AG08395 (cell line): ENCODE measurements at places on chromosomes 3 and 15.

DNA sequence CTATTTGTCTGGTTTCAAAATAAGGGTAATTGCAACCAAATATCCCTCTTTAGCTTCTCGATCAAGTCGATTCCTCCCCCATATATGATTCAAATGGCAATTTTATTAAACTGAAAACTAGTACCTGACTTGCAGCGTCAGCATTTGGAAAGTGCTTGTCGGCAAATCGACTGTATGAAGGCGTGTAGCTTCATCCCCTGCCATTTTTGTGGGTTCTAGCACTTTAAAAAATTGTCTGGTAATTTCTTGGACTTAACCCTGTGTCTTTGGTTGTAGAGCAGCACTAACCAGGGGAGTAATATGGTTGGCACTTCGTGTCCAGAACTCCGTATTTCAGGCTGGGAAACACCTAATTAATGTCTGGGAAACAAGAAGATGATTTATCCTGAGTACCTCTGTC lies 573 bp downstream of the MME start:
- peak; percentile 13 for DNase-seq

DNA sequence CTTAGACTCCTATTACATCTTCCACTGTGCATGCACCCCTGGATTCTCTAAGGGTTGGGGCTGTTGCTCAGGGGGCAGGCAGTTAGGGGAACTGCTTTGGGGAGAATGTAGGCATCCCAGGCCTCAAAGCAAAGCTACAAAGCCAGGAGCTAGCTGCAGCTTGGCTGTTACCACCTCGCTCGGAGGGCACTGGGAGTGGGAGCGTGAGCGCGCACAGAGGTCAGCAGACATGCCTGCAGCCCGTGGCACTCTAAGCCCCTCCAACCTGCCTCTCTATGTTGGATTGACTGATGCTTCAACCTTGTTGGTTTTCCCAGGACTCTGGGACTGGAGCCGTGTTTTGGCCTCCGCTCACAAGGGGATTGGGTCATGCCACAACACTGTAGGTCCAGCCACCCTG lies 69.8 kb downstream of the CPN2 start:
- no peak for DNase-seq

- DNase-seq: peak; percentile 93
These were observed 74.1 kb downstream of the LRTM1 start for GRCh38 chr3:54853573-54854404.

DNA sequence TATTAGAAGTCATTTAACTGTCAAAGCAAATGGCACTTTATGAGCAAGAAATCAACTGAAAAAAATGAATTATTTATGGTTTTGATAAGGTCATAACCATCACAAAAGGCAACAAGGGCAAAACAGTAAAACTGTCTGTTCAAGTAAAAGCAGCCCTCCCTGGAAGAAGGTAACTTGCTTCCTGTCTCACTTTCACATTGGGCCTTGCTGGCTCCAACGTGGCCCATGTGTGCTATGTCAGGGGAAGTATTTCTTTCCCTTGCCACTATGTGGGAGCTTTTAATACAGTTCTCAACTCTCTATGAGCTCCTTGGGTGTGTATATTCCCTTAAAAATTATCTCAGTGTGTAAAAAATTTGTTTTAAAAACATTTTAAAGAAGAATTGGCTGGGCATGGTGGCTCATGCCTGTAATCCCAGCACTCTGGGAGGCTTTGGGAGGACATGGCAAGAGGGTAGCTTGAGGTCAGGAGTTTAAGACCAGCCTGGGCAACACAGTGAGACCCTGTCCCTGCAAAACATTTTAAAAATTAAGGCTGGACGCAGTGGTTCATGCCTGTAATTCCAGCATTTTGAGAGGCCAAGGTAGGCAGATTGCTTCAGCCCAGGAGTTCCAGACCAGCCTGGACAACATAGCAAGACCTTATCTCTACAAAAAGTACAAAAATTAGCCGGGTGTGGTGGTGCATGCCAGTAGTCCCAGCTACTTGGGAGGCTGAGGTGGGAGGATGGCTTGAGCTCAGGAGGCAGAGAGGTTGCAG lies 45.2 kb upstream of the TJP1 start:
- DNase-seq: no peak

DNA sequence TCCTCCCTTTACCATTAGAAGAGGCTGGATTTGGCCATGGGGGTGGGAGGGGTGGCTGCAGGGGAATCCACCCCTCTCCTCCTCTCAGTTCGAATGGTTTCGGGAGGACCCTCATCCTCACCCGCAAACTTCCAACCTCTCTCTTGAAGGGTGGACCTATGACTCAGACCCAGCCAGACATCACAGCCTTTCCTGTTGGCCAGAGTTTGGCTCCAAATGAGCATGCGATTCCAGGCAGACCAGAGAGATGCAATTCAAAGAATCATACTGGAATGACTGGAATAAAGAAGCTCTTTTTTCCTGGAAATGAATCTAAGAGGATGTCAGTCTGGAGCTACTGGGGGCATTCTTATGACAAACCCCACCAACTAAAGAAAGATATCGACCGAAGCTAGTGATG lies 516.7 kb upstream of the MDFIC2 start:
- DNase-seq: peak; percentile 76

GRCh38 chr3:168951884-168952283 lies 711.6 kb downstream of the MECOM start:
- DNase-seq: no peak

DNA sequence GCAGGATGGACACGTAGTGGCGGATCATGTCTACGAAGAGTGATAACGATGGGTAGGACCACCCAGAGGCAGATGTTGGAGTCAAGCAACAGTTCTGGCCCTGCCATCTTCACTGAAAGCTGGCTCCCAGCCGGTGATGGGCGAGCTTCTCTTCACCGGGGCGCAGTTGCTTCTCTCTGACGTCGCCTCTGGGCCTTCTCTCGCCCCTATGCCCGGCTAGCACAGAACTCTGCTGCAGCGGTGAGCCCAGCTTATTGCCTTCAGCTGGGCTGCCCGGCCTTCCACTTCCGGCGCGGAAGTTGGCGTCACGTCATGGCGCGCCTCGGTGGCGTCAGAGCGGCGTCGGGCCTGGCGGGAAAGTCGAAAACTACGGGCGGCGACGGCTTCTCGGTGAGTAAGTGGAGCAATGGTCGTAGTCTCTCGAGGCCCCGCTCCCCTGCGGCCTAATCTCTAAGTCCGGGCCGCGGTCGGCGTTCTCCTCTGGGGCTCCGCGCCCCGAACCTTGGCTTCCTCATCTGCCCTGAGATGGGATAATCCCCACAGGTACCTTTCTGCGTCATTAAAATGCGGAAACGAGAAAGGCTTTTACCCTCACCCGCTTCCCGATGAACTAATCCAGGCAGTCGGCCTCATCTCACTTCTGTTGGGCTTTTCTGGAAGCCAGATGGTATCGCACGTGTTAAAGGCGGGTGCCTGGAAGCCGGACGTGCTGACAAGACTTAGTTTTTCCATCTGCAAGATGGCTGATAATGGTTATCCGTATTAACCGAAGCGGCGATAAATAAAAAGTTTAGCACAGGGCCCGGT lies at the start of gene FANCD2:
FANCD2 (plus strand) TSS at position 354 of the 807 bp plus-strand sequence. CDS start 2,221 bp downstream, outside the sequence.
- DNase-seq: peak; percentile 90

DNA sequence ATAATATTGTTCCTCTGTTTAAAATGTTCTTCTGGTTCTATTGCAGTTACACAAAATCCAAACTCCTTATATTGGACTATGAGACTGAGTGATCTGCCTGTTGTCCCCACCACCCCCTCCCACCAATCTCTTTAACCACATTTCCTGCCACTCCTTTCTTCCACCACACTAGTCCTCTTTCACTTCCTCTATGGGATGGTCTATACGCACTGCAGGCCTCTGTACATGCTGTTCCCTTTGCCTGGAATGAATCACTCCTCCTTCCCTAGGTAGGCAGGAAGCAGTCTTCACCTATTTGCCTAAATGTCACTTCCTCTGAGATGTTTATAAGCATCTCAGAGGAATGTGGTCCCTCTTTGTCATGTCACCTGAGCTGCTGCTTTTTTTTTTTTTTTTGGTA lies 4.0 kb downstream of the MAP2K1 start:
- DNase-seq: no peak

DNA sequence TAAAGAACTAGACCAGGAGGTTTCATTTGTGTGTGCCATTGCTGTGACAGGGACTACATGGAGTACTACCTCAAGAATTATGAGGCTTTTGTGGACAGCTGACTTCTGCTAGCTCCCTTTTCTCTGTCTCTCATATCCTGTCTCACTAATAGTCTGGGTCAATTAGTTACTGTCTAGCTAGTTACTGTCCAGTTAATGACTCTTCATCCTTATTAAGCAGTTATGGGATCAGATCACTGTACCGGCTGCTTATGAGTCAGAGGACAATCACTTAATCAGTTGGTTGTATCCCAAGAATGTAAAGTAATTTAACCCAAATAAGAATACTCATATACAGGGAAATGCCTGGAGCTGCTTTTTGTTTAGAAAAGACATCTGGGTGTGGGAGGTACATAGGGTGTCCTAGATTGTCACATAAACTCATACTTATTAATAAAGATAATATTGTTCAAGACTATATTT lies 158.0 kb downstream of the CDIN1 start:
- peak; percentile 35 for DNase-seq
